ENCODE measurements at places on chromosomes 6 and 20. TPM values are rescaled to one million over a fixed set of nuclear protein-coding genes. Genes with fewer than 3 reads are reported as not detected.

DNA sequence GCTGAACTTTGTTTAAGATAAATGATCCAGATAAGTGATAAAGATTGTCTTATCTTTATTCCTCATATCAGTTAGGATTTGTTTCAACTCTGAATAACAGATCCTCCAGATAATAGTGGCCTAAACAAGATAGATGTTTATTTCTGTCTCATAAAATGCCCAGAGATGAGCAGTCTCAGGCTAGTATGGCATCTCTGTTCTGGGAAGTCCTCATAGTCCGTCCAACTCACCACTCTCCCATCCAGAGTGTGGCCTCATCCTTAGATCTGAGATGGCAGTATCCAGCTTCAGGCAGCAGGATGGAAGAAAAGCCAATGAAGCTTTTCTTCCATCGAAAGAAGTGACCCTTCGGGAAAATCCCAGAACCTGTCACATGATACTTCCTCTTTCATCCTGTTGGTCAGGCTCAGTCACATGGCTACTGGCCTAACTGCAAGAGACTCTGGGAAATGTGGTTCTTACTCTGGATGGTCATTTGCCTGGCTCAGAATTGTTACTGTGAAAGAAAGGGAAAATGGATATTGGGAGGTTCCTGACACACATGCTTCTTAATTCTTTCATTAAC lies 29.4 kb upstream of the TAGAP start:
- DNase-seq = no peak

The SCUBE3 gene
- total RNA-seq = 3.5 TPM

DNA sequence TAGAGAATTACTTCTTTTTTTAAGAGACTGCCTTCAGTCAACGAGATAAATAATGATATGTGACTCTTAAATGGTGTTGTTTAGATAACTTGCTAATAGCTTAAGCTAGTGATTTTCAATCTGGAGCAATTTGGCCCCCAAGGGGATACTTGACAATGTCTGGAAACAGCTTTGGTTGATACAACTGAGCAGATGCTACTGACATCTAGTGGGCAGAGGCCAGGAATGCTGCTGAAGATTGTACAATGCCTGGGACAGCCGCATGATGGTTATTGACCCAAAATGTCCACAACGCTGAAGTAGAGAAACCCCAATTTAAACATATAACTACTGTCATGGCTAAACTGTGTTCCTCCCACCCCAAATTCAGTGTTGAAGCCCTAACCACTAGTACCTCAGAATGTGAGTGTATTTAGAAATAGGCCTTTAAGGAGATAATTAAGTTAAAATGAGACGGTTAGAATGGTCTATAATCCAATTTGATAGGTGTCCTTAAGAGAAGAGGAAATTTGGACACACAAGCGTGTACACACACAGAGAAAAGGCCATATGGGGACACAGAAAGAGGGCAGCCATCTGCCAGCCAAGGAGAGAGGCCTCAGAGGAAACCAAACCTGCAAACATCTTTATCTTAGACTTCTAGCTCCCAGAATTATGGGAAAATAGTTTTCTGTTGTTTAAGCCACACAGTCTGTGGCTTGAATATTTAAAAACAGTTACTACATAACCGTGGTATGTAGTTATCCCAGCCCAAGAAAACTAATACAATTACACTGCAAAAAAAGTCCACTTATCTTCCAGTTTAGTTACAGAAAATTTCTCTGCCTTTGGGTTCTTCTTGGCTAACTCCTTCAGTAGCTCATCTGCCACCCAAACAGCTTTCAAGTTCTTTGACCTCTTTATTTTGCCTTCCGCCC lies 22.2 kb downstream of the RWDD2A start:
- DNase-seq = peak; percentile 41

The NUP153 gene
- total RNA-seq = 24.3 TPM

The TUBB1 gene
- total RNA-seq = 0.30 TPM

The LY6G6F gene
- not detected for total RNA-seq

GRCh38 chr6:165987483-165988301 lies 180.0 kb downstream of the TBXT start:
- DNase-seq = peak; percentile 89

GRCh38 chr6:20655317-20655716 lies 121.1 kb downstream of the CDKAL1 start:
- no peak for DNase-seq

DNA sequence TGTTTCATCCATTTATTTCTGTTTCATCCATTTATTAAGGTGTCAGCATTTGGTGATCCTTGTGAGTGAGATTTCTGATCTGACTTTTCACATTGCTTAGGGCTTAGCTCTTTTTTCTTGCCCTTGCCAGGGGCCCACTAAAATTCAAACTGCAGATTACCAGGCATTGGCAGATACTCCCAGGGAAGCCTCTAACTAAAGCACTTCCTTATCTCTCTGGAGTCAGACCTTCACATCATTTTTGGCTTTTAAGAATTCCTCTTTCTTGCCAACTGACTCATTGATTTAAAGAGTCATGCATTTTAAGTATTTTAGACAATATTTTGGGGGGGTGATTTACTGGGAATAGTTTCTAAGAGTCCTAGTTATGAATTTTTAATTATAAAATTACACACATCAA lies 2.6 kb upstream of the WFDC8 start:
- DNase-seq = no peak

DNA sequence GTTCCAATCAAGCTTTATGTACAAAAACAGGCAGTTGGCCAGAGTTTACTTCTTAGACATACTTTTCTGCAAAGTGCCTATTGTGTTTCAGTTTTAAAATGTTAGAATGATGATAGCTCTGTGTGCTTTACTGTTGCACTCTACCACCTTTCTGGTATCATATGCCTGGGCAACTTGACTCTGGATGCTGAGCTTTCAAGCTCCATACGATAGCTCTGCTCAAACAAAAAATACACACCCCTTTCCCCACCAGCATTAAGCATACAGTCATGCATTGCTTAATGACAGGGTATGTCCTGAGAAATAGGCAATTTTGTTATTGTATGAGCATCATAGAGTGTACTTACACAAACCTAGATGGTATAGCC lies 123.1 kb downstream of the RCAN2 start:
- DNase-seq = no peak

DNA sequence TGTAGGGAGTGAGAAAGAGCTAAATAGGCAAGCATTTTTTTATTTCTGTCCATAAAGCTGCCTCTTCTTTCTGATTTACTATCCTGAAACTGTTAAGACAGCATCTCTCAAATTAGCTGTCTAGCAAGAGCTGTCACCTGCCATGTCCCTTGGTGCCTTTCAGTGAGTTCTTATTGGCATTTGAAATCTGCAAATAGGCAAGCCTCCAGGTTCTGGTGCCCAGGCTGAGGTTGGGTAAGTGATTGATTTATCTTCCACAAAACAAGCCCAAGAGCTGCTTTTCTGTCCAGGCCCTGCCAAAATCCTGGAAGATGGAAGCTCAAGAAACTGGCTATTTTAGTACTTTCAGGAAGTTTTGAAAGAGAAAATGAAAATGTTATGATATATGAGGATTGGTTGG lies 22.4 kb downstream of the MANEA start:
- DNase-seq = no peak

GRCh38 chr6:127932708-127933107 lies 31.9 kb upstream of the THEMIS start:
- no peak for DNase-seq

The CLPSL1 gene
- not detected for total RNA-seq

DNA sequence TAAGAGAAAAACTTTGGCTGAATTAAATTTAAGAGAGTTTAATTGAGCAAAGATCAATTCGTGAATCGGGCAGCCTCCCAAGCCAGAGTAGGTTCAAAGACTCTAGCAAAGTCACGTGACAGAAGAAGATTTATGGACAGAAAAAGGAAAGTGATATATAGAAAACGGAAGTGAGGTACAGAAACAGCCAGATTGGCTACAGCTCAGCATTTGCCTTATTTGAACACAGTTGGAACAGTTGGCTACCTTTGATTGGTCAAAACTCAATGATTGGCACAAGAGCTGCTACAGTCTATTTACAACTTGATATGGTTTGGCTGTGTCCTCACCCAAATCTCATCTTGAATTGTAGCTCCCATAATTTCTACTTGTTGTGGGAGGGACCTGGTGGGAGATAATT lies 102.6 kb downstream of the PLG start:
- no peak for DNase-seq

GRCh38 chr6:32984622-32985389 lies 16.4 kb downstream of the BRD2 start:
- DNase-seq = peak; percentile 94

DNA sequence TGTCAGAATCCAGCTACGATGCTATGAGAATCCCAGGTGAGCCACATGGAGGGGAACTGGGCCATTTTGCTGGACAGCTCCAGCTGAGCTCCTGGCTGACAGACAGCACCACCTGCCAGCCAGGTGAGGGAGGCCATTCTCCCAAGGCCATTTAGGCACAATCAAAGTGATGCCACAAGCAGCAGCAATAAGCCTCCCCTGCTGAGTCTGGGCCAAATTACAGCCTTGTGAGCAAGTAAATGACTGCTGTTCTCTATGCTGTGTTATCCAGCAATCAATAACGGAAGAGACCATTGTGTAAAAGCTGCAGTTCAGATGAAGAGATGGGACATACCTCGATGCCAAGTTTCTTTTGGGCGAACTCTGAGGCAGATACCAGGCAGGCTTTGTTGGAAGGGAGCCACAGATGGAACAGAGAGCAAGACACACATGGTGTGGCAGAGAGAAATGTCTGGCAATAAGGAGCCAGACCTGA lies 14.0 kb upstream of the SCGN start:
- no peak for DNase-seq

DNA sequence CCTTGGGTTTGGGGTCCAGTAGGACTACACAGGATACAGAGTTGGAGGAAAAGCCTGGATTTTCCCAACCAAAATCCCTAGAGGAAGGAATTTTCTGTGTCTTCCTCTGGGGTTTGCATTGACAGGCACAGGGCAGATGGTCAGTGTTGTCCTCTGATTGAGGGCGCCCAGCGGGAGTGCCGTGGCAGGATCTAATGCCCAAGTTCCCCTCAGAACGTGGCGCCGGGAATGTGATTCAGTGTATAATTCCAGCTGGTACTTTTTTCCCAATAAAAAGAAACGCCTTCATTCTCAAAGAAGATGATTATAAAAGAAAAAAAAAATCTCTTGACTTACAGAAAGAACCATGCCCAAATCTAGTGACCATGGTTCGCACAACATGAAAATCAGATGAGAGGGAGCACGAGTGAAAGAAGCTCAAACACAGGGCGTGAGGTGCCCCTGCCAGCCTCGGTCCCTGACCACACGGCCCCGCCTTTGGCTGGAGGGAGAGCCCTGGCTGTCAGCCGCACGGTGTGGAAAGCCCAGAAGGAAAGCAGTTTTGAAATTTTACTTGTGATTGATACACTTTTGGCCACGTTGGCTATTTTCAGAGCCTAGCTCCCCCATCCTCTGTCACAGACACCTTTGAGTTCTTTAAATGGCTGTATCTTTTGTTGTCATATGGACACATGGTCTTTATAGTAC lies 31.6 kb downstream of the VEGFA start:
- DNase-seq = no peak
